ENCODE measurements at places on chromosomes 2 and 18.

DNA sequence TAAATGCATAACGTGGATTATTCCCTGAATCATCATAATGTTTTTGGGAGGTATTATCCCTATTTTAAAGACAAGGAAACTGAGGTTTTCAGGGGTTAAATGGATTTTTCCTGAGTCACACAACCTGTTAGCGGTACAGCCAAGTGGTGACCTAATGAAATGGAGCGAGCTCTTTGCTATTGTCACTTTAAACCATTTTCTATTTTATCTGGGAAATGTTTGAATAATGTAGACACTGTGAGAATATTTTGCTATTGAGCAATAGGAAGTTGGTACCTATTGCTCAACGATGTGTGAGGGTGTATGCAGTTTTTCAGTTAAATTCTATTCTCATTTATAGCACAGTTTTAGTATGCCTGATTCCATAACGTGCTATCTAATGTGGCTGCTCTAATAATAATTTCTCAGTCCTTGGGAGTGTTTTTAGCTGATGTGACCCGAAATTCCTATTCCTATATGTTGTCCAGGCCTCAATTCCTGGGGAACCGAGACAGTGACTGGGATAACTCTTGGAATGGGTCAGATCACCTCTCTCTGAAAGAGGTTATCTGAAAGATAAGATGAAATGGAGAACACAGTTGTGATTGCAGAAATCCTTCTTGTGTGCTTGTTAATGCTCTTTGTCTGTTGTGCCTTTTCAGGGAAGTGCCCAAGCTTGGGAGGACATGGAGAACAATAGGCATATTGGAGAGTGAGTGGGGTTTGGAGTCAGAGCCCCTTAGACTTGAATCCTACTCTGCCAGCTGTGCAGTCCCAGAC lies 38.4 kb downstream of the ABCB11 start:
- DNase-seq = no peak

DNA sequence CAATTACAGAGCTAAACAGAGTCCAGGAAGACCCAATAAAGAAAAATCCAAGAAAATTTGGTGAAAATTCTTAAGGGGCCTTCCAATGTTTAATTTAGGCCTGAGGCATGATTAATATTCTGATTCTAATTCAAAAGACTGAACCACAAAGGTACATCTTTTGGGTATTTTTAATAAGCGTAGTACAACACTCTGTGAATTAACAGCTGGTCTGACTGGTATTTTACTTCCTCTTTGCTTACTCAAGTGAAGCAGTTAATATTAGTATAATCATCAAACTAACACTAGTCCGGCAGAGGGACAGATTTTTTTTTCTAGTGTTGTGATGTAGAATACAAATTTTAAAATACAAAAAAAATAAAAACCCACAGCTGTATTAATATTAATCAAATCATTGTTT lies 652.9 kb downstream of the NR4A2 start:
- no peak for DNase-seq

GRCh38 chr2:27095745-27096651 lies 9.4 kb downstream of the KHK start:
- DNase-seq = peak; percentile 77

GRCh38 chr18:60162388-60162787 lies 210.2 kb downstream of the MC4R start:
- DNase-seq = no peak

- no peak for DNase-seq
Measured at GRCh38 chr18:11983592-11983991, 2.3 kb downstream of the IMPA2 start.

DNA sequence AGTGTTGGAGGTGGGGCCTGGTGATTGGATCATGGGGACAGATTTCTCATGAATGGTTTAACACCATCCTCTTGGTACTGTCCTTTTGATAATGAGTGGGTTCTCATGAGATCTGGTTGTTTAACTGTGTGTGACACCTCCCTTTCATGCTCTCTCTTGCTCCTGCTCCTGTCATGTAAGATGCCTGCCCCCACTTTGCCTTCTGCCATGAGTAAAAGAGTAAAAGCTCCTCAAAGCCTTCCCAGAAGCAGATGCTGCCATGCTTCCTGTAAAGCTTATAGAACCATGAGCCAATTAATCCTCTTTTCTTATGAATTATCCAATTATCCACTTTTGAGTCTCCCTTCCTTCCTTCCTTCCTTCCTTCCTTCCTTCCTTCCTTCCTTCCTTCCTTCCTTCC lies 317.7 kb downstream of the RDH14 start:
- no peak for DNase-seq

DNA sequence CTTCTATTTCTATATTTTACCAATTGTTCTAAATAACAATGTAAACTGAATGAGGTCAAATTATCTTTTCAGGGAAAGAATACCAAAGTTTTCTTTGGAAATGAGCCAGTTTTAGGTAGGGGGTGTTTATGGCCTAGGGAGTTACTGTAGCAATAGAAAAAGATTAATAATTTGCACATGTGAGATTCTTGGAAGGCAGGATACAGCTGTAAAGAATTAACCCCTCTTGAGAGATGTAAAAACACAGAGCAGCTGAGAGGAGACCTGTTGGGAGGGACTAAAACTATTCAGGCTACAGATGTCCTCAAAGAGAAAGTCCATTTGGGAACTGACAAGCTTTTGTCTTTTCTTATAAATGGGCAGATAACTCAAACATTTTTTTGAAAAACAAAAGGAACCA lies 182.2 kb downstream of the FIGN start:
- DNase-seq = peak; percentile 52

- DNase-seq = no peak
Measured at GRCh38 chr2:143548032-143548431, 418.8 kb downstream of the ARHGAP15 start.

GRCh38 chr2:65456064-65456463 lies 23.7 kb upstream of the SPRED2 start:
- DNase-seq = no peak

- DNase-seq = no peak
Measured at GRCh38 chr2:168534926-168535325, 78.9 kb downstream of the CERS6 start.

DNA sequence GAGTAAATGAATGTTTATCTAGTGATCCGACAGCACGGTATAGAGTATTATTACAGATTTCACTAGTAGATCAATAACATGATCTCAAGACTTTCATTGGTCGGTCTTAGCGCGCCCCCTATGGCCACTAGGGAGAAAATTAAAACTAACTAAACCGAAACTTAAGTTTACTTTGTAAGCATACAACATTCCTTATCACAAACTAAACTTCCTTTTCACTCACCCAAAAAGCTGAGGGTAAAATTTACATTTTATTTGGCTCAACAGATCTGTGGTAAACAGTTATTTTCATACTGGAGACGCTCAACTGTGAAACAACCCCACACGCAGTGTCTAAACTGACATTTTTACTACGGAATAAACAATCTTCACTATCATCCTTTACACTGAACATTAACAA lies 215.6 kb upstream of the MAP2 start:
- DNase-seq = peak; percentile 21

GRCh38 chr2:9808334-9809063 lies 34.8 kb upstream of the TAF1B start:
- DNase-seq = no peak

DNA sequence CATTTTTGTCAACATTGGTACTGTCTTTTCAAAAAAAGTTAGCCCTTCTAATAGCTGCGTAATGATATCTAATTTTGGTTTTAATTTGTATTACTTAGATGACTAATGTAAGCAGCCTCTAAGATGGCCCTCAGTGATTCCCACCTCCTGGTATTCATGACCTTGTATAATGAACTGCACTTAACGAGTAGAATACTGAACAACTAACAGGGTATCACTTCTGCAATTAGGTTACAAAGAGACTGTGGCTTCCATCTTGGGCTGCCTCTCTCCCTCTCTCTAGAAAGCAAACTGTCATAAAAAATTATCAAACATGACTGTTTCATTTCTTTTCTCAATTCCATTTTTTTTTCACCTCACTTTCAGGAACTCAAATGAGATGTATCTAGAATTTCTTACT lies 120.9 kb downstream of the RNF152 start:
- no peak for DNase-seq

GRCh38 chr2:155157065-155157464 lies 458.6 kb downstream of the KCNJ3 start:
- no peak for DNase-seq

DNA sequence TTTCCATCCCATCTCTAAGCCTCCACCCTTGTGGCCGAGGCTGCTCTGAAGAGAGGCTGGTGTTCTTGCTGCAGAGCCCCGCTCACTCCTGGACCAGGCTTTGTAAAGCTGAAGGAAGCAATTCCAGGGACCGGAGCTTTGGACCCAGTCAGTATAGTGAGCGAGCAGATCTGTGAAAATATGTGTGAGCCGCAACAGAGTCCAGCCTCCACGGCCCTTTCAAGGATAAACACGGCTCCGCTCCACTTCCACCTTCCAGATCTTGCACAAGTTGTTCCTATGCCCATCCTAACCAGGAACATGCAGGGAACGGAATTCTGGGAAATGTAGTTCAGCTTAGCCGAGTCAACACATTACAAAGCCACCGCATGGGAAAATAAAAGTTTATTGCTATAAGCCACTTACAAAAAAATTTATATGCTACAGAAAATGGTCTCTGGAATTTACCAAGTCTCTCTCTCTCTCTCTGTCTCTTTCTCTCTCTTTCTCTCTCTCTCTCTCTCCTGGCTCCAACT lies 151.7 kb upstream of the ZNF521 start:
- peak; percentile 81 for DNase-seq

DNA sequence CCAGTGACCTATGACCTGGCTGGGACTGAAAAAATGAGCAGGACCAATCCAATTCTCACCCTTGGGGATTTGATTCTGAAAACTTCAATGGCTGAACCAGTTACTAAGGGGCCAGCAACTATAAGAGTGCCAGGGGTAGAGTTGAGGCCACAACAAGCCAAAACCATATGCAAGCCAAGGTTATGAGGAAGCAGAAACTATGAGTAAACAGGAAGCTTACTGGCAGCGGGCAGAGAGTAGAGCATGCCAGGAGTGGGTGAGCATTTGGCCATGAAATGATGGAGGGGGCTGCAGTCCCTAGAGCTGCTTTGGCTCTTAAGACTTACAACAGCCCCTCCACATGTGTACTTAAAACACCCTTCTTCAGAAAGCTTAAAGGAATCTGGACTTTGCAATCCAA lies 82.4 kb downstream of the RBMS1 start:
- DNase-seq = no peak

- peak; percentile 72 for DNase-seq
Measured at GRCh38 chr2:45315861-45316260, 295.2 kb downstream of the SRBD1 start.

DNA sequence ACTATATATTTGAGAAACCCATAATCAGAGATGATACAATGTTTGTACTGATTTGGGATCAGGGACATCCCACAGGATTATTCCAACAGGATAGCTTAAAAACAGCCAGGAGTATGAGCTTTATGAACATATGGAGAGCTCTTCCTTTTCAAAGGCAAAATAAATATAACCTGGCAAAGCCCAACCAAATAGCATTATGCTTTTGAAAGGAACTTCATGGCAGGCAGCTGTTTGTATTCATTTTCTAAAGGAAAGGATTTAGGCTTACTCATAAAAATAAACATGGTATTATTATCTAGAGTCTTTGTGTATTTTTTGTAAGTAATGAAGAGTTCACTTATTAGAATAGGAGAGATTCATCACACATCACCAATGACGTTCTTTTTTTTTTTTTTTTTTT lies 44.4 kb downstream of the CCDC195 start:
- DNase-seq = no peak

- no peak for DNase-seq
Measured at GRCh38 chr2:46003903-46004473, 293.2 kb upstream of the EPAS1 start.

GRCh38 chr2:20665243-20666004 lies 1.5 kb upstream of the GDF7 start:
- DNase-seq = no peak

GRCh38 chr2:72138011-72138881 lies 9.4 kb downstream of the CYP26B1 start:
- DNase-seq = no peak

GRCh38 chr2:11582612-11582861 lies 48.7 kb downstream of the GREB1 start:
- DNase-seq = no peak

- no peak for DNase-seq
Measured at GRCh38 chr2:177397481-177398289, 5.1 kb downstream of the AGPS start.

DNA sequence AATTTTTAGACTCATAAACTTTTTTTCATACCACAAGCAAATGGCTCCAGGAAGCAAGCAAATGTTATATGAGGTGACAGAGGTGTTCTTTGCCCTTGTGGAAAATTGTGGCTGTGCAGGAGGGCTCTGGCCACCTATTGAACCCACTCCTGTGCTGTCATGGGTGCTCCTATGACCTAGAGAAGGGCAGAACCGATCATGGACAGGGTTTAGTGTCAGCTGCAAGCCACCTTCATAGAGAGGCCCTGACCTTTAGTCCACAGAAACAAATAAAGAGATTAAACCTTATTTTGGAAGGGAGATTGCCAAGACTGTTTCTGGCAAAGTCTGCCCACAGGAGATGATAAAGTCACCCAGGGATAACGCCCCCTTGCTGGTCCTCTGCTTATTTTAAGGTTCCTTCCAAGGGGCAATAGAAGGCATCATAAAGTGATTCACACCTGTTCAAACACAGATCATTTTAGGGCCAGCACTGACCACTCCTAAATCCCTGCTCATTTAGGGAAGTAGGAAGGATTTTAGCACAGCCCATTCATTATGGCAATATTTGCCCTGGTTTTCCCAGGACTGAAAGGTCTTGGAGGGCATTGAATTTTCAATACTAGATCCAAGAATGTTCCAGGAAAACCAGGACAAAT lies 26.1 kb upstream of the STAT4 start:
- DNase-seq = no peak

DNA sequence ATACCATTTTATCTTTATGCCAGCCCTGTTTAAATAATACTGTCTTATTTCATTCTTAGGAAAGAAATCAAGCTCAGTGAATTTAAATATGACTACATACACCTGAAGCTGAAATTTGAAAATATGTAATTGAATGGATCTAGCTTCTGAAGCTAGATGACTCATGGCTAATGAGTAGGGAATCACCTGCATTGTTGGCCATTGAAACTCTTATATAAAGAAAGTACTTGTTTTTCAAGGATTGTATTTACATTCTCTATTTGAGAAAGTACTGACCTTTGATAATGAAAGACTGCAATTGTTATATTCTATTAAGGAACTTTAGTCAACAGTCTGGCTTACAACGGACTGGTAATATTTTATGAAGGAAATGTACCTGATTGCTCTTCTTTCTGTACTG lies 346.7 kb upstream of the LRATD1 start:
- no peak for DNase-seq
